ENCODE measurements at places on chromosomes 5 and 9.

DNA sequence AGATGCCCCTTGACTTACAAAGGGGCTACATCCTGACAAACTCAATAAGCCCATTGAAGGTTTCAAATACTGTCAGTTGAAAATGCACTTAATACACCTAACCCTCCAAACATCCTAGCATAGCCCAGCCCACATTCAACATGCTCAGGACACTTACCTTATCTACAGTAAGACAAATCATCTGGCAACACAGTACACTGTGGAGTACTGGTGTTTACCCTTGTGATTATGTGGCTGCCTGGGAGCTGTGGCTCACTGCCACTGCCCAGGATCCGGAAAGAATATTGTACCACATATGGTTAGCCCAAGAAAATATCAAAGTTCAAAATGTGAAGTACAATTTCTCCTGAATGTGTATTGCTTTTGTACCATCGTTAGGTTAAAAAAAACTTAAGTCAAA lies 562.2 kb downstream of the HTR1A start:
- DNase-seq: no peak

GRCh38 chr5:377326-377981 lies 55.9 kb downstream of the AHRR start:
- no peak for DNase-seq

- DNase-seq: no peak
Measured at GRCh38 chr5:32144378-32145207, 29.5 kb downstream of the GOLPH3 start.

DNA sequence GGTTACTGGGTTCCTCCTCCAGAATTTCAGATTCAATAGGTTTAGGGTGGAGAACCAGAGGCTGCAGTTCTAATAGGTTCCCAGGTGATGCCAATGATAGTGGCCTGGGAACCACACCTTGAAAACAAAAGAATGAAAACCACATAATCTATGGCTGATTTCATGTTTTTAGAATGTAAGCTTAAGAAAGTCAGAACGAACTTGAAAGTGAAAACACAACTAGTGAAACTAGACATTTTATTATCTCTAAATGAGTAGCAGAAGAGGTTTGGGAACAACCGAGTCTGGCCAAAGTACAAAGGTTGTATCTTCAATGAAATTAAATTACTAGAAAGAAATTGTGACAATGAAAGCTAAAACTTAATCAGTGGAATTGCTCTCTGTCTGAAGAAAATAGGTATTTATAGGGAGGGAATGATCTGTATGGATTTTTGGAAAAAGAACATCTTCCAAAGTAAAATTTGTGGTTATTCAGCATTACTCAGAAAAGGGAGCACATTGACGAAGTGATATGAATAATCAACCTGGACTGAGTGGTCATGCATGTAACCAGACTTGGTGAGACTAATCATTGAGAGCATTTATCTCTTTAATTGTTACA lies 24.9 kb upstream of the CEP120 start:
- peak; percentile 80 for DNase-seq

DNA sequence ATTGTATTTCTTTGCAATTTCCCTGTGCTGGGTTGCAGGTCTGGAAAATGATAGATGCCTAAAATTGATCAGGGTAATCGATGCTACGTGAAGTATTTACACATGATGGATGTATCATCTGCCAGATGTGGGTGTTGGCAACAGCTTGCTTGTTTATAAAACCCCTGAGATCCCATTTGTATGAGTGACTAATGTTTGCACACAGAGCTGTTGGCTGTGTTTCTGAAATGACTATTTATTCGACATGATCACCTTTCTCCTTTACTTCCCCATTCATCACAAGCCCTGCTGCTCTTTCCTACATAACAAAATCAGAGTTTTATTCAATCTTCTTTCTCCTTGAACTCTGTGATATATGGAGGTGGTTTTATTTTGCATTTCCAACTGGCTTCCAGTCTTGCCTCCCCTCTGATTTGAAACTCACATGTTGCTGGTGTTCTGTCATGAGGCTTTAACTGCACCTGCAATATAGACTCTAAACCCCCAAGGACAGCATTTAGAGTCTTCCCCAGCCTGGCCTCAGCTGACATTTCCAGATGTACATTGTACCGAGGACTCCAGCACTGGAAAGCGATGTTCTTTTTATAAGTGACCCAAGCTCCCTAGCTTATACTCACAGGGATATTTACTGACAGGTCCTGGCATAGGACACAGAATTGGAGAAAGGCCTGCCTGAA lies 50.7 kb upstream of the SHB start:
- no peak for DNase-seq

GRCh38 chr9:135887021-135887507 lies 20.3 kb downstream of the CAMSAP1 start:
- DNase-seq: no peak

DNA sequence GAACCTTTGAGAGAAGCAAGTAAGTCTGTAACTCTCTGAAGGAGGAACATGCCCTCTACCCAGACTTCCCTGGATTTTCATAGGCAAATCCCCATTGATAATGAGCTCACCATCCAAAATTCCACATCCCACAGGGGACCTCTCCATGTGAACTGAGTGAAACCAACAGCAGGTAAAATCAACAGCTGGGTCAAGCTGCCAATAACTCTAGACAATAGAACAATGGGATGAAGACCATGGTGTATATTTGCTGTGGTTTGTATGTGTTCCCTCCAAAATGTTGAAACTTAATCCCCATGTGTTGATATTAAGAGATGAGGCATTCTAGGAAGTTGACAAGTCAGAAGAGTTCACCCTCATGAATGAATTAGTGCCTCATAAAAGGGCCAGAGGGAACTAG lies 110.2 kb upstream of the MYO10 start:
- no peak for DNase-seq

GRCh38 chr9:2126331-2126803 lies 111.2 kb downstream of the SMARCA2 start:
- no peak for DNase-seq

DNA sequence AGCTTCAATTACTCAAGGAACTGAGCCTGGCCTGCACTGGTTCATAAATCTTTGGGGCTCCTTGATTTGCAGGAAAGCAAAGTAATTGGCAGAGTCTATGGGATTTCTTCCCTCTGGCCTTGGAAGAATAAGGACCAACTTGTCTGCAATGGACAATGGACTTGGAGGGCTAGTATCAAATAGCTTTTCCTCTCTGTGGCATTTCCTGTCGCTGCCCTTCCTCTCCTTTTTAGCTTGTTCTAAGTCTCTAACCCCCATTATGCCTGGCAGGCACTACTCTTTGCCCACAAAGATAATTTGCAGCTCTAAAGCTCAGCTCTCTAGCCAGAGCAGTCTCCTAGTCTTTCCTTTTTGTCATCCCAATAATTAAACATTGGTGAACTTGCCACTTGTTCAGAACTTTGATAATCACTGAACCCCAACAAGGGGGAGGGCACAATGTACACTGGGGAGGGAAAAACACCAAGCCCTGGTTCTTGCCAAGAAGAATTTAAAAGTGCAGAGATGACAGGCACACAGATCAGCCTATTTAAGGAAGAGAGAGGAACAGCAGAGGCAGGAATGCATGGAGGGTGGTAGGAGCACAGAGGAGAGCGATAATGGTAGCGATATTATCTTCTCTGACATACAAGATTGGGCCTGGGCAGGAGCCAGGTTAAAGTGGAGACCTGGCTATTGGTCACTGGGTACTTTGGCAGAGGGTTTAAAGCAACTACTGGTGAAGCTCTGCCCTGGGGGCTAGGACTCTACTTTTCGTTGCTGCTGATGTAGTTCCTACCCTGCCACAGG lies 38.5 kb downstream of the FAM219A start:
- DNase-seq: no peak

DNA sequence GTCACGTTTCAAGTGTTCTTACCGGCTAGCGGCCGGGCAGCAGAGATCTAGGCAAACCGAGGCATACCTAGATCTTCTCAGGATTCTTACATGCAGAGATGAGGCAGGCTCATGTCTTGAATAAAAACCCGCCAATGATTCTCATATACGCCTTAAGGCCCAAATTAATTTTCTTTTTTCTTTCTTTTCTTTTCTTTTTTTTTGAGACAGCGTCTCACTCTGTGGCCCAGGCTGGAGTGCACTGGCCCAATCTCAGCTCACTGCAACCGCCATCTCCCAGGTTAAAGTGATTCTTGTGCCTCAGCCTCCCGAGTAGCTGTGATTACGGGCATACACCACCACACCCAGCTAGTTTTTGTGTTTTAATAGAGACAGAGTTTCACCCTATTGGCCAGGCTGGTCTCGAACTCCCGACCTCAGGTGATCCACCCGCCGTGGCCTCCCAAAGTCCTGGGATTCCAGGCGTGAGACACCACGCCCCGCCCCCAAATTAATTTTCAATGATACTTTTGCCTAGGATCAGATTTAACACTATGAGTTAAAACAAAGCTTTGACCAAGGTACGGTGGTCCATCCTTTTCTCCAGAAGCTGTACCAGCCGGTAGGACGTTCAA lies 1.5 kb downstream of the C9orf40 start:
- DNase-seq: no peak

DNA sequence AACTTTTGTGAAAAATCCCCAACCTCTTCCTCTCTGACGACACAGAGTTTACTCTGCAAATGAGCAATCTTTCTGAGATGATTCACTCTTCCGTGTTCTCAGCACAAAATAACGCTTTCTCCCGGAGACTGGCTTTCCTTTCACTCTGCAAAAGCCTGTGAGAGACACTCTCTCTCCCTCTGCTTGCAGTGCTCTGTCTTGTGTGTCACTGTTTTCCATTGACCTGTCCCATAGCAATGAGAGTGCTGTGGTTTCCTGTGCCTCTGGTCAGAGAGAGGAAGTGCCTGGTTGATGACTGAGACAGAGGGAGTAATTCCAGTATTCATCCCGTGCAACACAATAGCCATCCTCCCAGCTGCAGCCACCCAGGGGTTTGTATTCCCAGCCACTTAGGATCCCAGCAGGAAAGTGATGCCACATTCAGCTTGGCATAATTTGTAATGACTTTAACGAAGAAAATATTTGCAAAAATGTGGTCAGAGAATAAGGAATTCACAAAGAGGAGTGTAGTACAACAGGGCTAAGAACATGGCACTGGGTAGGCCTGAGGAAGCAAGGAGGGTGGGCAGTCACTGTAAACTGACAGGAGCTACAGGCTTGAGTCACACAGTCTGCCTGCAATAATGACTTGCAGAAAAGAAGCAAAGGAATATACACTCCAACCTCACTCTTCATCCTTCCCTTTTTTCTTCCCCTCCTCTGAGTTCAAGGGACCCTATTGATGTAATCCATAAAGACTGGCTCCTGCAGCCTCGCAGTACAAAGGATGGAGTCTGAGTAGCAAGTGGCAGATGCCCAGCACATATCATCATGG lies 463.5 kb upstream of the RGMB start:
- DNase-seq: no peak

GRCh38 chr9:70798018-70798417 lies 323.4 kb downstream of the TRPM3 start:
- DNase-seq: no peak

DNA sequence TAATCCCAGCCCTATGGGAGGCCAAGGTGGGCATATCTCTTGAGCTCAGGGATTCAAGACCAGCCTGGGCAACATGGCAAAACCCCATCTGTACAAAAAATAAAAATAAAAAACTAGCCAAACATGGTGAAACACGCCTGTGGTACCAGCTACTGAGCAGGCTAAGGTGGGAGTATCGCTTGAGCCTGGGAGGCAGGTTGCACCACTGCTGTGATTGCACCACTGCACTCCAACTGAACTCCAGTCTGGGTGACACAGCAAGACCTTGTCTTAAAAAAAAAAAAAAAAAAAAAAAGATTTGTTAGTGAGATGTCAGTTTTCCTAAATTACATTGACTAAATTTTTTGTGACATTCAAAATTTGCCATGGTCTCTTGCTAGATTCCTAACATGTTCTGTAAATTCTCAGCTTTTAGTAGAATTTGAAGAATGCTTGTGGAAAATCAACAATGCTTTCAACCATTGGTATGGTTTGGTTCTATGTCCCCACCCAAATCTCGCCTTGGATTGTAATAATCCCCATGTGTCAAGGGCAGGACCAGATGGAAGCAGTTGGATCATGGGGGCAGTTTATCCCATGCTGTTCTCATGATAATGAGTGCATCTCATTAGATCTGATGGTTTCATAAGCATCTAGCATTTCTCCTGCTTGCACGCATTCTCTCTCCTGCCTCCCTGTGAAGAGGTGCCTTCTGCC lies 236.1 kb downstream of the ARRDC3 start:
- DNase-seq: no peak

DNA sequence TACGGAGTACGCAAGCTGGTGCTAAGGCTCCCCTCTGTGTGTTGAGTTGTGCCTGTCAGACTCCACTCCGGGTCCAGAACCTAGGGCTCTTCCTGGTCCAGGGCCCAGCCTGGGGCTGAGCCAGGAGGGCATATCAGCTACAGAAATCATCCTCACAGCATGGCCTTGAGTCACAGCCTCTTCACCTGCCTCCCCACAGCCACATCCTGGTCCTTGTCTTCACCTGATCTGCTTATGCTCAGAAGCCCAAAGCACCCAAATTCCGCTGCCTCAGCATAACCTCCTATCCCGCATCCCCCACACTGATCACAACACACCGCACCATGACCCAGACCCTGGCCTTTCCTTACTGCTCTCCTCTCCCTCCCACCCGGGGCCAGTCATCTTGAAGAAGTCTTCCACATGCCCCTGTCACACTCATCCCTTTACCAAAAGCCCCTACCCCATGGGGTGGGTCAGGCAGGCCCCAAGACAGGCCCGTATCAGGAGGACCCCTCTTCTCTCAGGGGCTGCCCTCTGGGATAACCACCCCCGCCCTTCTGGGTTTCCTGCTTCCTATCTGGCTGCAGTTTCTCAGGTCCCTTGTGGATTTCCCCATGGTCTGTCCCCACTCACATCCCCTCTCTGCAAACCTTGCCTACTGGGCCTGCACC lies 1.3 kb upstream of the IL3 start:
- DNase-seq: no peak

DNA sequence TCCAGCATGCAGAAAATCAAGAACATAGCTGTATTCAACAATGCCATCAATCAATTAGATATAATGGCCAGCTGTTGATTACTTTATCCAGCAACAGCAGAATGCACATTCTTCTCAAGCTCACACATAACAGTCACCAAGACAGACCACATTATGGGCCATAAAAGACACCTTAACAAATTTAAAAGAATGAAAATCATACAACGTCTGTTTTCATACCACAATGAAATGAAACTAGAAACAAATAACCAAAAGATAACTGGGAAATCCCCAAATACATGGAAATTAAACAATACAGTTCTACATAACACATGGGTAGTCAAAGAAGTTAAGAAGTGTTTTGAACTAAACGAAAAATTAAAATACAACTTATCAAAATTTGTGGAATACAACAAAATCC lies 130.9 kb upstream of the GNA14 start:
- DNase-seq: no peak

- no peak for DNase-seq
Measured at GRCh38 chr5:77795846-77796245, 19.7 kb upstream of the TBCA start.

- DNase-seq: peak; percentile 30
Measured at GRCh38 chr9:72907421-72907820, 45.4 kb downstream of the ALDH1A1 start.

- no peak for DNase-seq
Measured at GRCh38 chr9:136519263-136520052, 26.4 kb downstream of the NOTCH1 start.

Measured in MM.1S (cell line).